ENCODE measurements at places on chromosomes 1 and 21.

DNA sequence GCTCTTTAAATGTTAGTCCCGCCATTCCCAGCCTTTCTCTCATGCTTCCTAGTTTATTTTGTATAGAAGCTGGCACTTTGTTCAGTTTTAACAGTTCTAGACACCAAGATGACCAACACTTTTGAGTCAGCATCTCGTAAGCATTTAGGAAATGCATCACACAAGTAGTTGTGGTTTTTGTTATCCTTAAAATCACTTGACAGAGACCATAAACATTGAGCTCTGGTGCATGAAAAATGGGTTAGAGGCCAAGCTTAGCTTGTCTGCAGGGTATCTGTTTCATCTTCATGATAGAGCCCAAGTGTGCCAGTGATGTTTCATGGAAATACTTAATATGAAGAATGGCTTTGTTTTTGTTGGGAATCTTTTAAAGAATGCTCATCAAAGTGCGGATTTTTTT is 159.7 kb downstream of the DISP1 start:
- DNase-seq: no peak

DNA sequence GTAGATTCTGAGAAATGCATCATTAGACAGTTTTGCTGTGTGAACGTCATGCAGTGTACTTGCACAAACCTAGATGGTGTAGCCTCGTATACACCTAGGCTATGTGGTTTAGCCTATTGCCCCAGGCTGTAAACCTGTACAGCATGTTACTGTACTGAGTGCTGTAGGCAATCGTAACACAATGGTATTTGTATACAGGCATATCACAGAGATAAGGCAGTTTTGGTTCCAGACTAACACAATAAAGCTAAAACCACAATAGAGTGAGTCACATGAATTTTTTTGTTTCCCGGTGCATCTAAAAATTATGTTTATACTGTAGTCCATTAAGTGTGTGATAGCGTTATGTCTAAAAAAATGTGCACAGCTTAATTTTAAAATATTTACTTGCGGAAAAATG is 6.9 kb downstream of the IL10RB start:
- DNase-seq: no peak

GRCh38 chr21:41419921-41420862 is 5.8 kb upstream of the MX1 start:
- DNase-seq: peak; percentile 55

DNA sequence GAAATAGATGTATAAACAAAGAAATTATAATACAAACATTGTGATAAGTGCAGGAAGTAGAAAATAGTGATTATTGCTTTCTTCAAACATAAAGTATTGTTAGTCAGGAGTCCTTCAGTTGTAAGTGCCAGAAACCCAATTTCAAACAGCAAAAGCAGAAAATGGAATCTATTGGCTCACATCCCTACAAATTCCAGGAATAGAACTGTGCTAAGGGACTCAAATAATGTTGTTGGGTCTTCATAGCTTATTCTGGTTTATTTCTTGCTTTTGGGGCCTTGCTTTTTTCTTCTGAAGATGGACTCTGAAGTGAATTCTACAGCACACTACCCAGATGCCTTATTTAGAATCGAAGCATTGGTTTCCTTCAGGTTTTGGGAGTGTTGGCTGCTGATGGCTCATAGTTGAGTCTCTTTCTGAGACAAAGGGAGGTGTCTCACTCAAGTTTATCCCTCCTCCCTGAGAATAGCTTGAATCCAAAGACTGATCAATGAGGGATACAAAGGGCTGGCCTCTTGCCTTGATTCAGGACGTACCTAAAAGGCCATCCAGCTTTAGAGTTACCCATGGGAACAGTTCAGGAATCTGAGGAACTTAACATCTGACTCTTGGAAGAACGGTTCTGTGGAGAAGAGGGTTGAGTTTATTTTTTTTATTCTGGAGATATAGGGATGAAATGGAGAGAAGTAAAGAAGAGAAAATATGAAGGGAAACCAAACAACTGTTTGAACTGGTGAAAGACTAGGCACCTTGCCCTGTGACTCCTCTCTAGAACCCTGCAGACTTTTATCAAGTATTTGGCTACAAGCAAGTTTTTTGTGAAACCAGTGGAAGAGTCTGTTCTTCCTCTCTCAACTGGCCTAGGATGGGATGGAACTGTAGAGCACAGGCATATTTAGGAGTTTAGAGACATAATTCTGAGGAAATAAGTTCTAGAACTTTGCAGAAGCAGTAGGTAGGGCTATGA is 39.0 kb upstream of the ATG4C start:
- no peak for DNase-seq

GRCh38 chr1:13535227-13535626 is 21.4 kb upstream of the LRRC38 start:
- DNase-seq: no peak

DNA sequence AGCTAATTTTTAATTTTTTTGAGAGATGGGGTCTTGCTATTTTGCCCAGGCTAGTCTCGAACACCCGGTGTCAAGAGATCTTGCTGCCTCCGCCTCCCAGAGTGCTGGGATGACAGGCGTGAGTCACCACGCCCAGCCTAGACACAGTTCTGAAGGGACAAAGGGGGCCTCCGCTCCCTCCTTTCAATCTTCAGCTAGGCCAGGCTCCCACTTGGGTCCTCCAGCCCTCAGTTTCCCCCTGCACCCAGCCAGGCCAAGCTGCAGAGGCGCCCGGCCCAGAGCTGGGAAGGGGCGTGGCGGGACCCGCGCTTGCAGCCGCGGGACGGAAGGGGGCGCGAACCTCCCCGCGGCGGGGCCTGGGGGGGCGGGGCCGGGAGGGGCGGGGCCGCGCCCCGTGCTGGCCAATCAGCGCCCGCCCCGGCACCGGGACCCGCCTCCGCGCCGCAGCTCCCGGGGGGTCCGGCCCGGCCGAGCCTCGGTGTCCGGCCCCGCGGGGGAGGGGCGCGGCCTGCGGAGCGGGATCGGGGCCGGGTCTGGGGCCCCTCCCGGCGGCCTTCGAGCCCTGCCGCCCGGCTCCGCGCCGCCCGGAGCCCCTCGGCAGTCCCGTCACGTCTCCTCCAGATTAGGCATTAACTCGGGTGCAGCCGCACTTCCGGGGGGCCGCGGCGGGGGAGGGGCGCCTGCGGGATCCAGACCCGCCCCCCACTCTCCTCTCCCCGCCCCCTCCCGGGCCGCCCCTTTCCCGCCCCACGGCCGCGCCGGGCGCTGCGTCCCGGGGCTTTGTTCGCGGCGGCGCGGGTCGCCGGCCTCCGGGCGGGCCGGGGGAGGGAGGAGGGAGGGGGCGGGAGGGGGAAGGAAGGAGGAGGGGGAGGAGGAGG is 559 bp upstream of the AGRN start:
- DNase-seq: peak; percentile 75

DNA sequence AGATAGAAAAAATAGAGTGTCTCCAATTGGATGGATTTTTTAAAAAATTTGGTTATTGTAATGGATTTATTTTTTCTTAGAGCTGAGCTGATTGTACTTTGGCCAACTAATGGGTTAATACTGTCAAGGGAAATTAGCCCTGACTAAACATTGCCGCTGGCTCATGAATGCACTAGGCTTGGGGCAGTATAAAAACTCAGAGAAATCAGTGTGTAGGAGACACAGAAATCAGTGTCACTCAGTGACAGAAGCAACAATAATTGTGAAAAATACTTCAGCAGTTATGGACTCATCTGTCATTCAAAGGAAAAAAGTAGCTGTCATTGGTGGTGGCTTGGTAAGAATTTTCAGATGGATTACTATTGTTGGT is at the start of gene KMO:
Gene KMO (plus strand): TSS at position 217 of the 370 bp plus-strand sequence. CDS start 67 bp downstream, at position 284.
- no peak for DNase-seq

- peak; percentile 9 for DNase-seq
Observed at GRCh38 chr1:101846820-101847219, 149.9 kb downstream of the OLFM3 start.

- no peak for DNase-seq
Observed at GRCh38 chr1:159089184-159089791, 12.7 kb upstream of the AIM2 start.

- DNase-seq: peak; percentile 29
Observed at GRCh38 chr1:67214420-67215174, 48.3 kb downstream of the IL23R start.

DNA sequence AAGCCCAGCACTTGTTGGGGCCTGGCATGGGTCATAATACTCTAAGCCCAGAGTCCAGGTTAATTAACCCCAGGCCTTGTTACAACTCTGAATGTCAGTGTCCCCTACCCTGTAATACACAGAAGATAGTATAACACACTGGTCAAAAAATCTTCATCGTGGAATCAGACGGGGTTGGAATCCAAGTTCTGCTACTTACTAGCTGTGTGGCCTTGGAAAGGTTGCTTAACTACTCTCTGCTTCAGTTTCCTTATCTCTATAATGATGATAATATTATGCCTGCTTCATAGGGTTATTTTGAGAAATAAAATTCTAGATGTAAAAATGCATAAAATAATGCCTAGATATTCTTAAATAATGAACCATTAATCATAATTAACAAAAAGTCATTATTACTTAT is 77.8 kb upstream of the CTTNBP2NL start:
- no peak for DNase-seq

DNA sequence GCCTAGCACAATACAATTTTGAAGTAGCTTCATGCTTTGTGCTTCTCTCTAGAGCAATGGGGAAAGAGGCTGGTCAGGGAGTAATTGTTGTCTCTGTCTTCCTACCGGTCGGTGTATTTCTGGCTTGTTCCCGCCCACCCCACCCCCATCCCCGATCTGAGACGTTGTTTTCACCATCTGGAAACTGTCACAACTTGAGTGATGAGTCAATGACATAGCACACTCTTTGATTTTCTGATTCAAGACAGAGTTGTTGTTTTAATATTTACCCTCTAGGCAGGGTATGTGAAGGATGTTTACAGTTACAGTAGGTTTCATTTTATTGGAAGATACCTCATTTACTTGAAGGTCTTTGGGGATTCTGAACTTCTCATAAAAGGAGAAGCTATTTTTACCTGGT is 7.0 kb downstream of the IL12RB2 start:
- no peak for DNase-seq

All from WERI-Rb-1 (cell line).